ENCODE measurements at places on chromosomes 13 and 19. TPM values are rescaled to one million over a fixed set of nuclear protein-coding genes. Genes with fewer than 3 reads are reported as not detected.

The DMPK gene
- 17.1 TPM for total RNA-seq

The ZNF274 gene
- total RNA-seq: 19.0 TPM

The ZNF729 gene
- total RNA-seq: not detected

The LONP1 gene
- total RNA-seq: 82.7 TPM

The ZNF534 gene
- total RNA-seq: not detected

The CCDC8 gene
- total RNA-seq: not detected

The EHD2 gene
- total RNA-seq: 0.11 TPM

The FFAR3 gene
- total RNA-seq: 0.16 TPM

The DCT gene
- 0.05 TPM for total RNA-seq

The PNMA8C gene
- total RNA-seq: not detected

The LIM2 gene
- not detected for total RNA-seq

The COL4A1 gene
- total RNA-seq: not detected

The SLC15A1 gene
- total RNA-seq: not detected

The TNFSF9 gene
- 1.6 TPM for total RNA-seq

The PRR36 gene
- not detected for total RNA-seq

The FUT6 gene
- total RNA-seq: not detected

The CLEC4G gene
- total RNA-seq: not detected

The GALP gene
- total RNA-seq: not detected

The ZNF730 gene
- total RNA-seq: 0.61 TPM

The ZNF582 gene
- 1.7 TPM for total RNA-seq

The SPRYD7 gene
- total RNA-seq: 3.6 TPM

The ZNF470 gene
- total RNA-seq: 2.0 TPM

The ZNF576 gene
- total RNA-seq: 15.6 TPM

The APC2 gene
- 0.05 TPM for total RNA-seq

The ZNF829 gene
- 4.4 TPM for total RNA-seq

The CGB5 gene
- not detected for total RNA-seq

The ERICH4 gene
- not detected for total RNA-seq

The C5AR2 gene
- total RNA-seq: 0.86 TPM

The FXYD3 gene
- not detected for total RNA-seq

The MADCAM1 gene
- 0.18 TPM for total RNA-seq

The NCAN gene
- 0.48 TPM for total RNA-seq

The DACT3 gene
- 0.34 TPM for total RNA-seq

The CD37 gene
- 221 TPM for total RNA-seq

The IER2 gene
- 188 TPM for total RNA-seq

The TMPRSS9 gene
- total RNA-seq: not detected

The TNNI3 gene
- total RNA-seq: not detected

The LCP1 gene
- total RNA-seq: 1,165 TPM

The ZNF550 gene
- total RNA-seq: 9.0 TPM

The ZNF805 gene
- total RNA-seq: 8.1 TPM

The ATP1A3 gene
- 2.5 TPM for total RNA-seq

The SWSAP1 gene
- 2.6 TPM for total RNA-seq

The TBXA2R gene
- total RNA-seq: 0.52 TPM
